ENCODE measurements at places on chromosomes 1 and 21.

- H3K4me3 ChIP-seq, result no peak overlapping the region
- DNase-seq, result no peak
- H3K27ac ChIP-seq, result no peak overlapping the region
- peaks cover 22% of the 10 kb centered on the region for H3K4me1 ChIP-seq
- no peaks in the 10 kb centered on the region for H3K27me3 ChIP-seq
These were observed 65.8 kb upstream of the ATF3 start for GRCh38 chr1:212542761-212543187.

- H3K36me3 ChIP-seq, result no peaks in the 10 kb centered on the region
- no peaks in the 10 kb centered on the region for H3K4me1 ChIP-seq
- H3K27me3 ChIP-seq, result no peaks in the 10 kb centered on the region
- H3K27ac ChIP-seq, result no peak overlapping the region
These were observed 143.4 kb downstream of the SYF2 start for GRCh38 chr1:25088946-25089345.

- no peak overlapping the region for H3K4me3 ChIP-seq
- no peaks in the 10 kb centered on the region for H3K27me3 ChIP-seq
- no peaks in the 10 kb centered on the region for H3K36me3 ChIP-seq
These were observed 262.5 kb downstream of the NPHP4 start for GRCh38 chr1:5729636-5730145.

DNA sequence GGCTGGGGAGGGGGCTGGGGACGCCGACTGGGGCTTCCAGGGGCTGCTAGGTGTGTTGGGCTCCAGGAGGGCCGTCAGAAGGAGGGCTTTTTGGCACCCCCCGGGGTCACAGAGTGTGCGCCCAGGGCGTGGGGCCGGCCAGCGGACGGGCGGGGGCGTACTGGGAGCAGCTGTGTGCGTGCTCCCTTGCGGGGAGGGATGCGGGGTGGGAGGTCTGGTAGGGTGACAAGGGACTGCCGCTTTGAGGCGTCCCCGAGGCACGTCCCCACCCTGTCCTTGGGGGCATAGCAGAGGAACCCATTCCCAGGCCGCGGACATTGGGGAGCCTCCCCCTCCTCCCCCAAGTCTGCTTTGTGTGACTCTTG, 1.1 kb downstream of the FOXO6 start:
- H3K27ac ChIP-seq, result no peak overlapping the region
- H3K4me3 ChIP-seq, result peak overlapping the region; percentile 68
- no peak for DNase-seq
- peaks cover 68% of the 10 kb centered on the region for H3K27me3 ChIP-seq

GRCh38 chr1:179025975-179026812, 500 bp downstream of the FAM20B start:
- H3K4me3 ChIP-seq, result peak overlapping the region; percentile 76
- H3K36me3 ChIP-seq, result no peaks in the 10 kb centered on the region
- no peaks in the 10 kb centered on the region for H3K27me3 ChIP-seq
- DNase-seq, result peak; percentile 81
- peak overlapping the region; percentile 92 for H3K27ac ChIP-seq

GRCh38 chr21:26966649-26967061, 233 bp downstream of the ADAMTS5 start:
- H3K27ac ChIP-seq, result no peak overlapping the region
- peak overlapping the region; percentile 72 for H3K4me3 ChIP-seq
- no peaks in the 10 kb centered on the region for H3K36me3 ChIP-seq
- peak; percentile 50 for DNase-seq
- H3K27me3 ChIP-seq, result peaks cover 65% of the 10 kb centered on the region
- peaks cover 6% of the 10 kb centered on the region for H3K4me1 ChIP-seq

DNA sequence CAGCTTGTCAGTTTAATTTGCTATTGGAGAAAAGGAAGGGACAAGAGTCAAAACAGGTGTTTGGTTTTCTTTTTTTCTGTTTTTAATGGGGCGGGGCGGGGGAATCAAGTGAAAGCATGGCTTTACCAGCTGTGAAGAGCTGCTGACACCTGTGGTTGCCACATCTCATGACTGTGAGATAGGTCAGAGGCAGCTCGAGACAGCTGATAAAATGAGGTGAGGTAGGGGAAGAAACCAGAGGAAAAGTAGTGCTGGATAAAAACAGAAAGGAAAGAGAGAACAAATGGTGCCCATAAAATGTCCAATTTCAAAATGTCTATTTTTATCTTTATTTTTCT, 272.3 kb downstream of the NEGR1 start:
- peak; percentile 9 for DNase-seq
- H3K36me3 ChIP-seq, result no peaks in the 10 kb centered on the region
- peaks cover 8% of the 10 kb centered on the region for H3K4me1 ChIP-seq
- no peaks in the 10 kb centered on the region for H3K27me3 ChIP-seq
- no peak overlapping the region for H3K27ac ChIP-seq

- no peak for DNase-seq
- peaks cover 10% of the 10 kb centered on the region for H3K4me1 ChIP-seq
- no peak overlapping the region for H3K4me3 ChIP-seq
- H3K36me3 ChIP-seq, result no peaks in the 10 kb centered on the region
- H3K27ac ChIP-seq, result no peak overlapping the region
These were observed 38.2 kb downstream of the CTNNBIP1 start for GRCh38 chr1:9871707-9872425.

DNA sequence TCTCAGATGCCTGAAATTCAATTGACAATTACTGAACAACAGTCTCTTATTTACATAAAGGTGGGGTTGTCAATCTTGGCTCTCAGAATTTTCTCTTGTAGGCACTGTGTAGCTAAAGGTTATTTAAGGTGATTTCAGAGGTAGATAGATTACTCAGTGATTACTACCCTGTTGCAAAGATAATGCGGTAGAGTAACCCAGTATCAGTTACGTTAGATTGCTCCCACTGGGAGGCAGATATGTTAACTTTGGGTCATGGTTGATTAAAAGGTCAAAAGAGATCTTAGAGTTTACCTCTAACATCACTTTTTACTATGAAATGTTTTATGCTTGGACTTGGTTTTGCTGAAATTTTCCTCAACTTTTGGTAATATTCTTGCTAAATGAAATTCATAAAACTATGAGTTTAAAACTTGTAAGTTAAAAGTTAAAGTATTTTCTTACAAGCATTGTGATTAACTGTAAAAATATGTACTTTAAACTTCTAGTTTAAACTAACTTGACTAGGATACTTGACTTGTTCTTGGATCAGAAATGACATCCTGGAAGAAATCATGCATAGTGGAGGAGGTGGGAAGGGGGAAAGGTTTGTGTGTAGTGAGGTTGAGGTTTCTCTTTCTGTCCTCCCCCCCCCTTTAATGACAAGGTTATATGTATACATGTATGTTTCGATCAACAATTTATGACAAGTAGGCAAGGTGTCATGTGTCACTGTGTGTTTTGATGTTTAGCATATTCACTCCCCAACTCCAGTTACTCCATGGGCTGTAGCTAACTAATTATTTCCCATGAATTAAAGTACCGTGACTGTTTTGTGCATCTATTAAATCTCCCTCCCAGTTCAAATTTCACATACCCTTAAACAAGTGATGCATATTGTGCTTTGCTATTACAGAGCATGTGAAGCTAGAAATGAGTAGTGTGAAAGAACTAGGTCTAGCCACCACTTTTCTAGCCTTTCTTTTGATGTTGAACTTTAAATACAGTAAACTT, 2.9 kb downstream of the LAMC1 start:
- peaks cover 39% of the 10 kb centered on the region for H3K4me1 ChIP-seq
- H3K4me3 ChIP-seq, result 0 out of 2 replicates have a peak overlapping the region, but pooled peaks have one; percentile 87
- peaks cover 13% of the 10 kb centered on the region for H3K27me3 ChIP-seq
- no peaks in the 10 kb centered on the region for H3K36me3 ChIP-seq
- no peak overlapping the region for H3K27ac ChIP-seq

GRCh38 chr1:155052439-155053395, 1.6 kb downstream of the ADAM15 start:
- peak overlapping the region; percentile 90 for H3K4me3 ChIP-seq
- no peaks in the 10 kb centered on the region for H3K36me3 ChIP-seq
- peaks cover 24% of the 10 kb centered on the region for H3K27me3 ChIP-seq
- H3K27ac ChIP-seq, result no peak overlapping the region
- H3K4me1 ChIP-seq, result peaks cover 18% of the 10 kb centered on the region
- DNase-seq, result peak; percentile 46

GRCh38 chr21:41671212-41671762, 95.6 kb downstream of the RIPK4 start:
- no peak overlapping the region for H3K27ac ChIP-seq
- no peak overlapping the region for H3K4me3 ChIP-seq
- no peaks in the 10 kb centered on the region for H3K36me3 ChIP-seq
- H3K27me3 ChIP-seq, result no peaks in the 10 kb centered on the region

DNA sequence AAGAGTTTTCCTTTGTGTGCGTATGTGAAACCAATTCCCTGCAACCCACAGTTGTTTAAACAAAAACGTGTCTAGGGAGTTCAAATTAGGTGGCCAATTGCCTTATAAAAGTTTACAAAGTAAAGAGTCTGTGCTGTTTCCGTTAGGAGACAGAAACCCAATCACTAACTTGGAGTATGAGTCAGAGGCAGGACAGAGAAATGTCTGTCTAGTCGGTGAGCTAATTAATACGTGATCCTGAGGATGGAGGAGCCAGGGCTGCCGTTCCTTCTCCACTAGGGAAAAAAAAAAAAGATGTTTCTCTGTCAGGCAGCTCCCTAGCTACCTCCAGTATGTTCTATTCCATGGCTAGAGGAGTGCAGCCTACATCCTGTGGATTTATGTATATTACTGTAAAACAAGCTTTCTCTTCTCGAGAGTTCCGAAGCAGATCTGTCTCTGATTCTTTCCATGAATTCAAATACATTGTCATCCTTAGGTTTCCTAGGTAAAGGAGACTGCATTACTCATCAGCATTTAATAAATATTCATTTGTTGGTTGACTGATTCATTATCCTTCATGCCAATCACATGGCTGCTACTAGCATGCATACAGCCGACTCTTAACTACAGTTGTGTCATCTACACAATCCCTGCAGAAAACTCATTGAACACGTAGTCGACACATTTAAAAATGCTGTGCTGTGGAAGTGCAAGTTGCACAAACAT, 430.6 kb downstream of the KIF26B start:
- no peaks in the 10 kb centered on the region for H3K27me3 ChIP-seq
- H3K4me1 ChIP-seq, result no peaks in the 10 kb centered on the region
- H3K4me3 ChIP-seq, result no peak overlapping the region
- H3K27ac ChIP-seq, result no peak overlapping the region
- no peak for DNase-seq

GRCh38 chr21:33080776-33081175, 10.8 kb downstream of the OLIG1 start:
- no peak overlapping the region for H3K27ac ChIP-seq
- peaks cover 15% of the 10 kb centered on the region for H3K4me1 ChIP-seq
- no peaks in the 10 kb centered on the region for H3K36me3 ChIP-seq
- peaks cover 14% of the 10 kb centered on the region for H3K27me3 ChIP-seq
- H3K4me3 ChIP-seq, result no peak overlapping the region
- no peak for DNase-seq

GRCh38 chr1:95308276-95309030, 74.4 kb downstream of the RWDD3 start:
- no peak for DNase-seq
- H3K36me3 ChIP-seq, result no peaks in the 10 kb centered on the region
- H3K4me3 ChIP-seq, result no peak overlapping the region
- H3K27me3 ChIP-seq, result no peaks in the 10 kb centered on the region

GRCh38 chr1:40036574-40036973, 4.0 kb upstream of the CAP1 start:
- H3K4me1 ChIP-seq, result peaks cover 10% of the 10 kb centered on the region
- no peak overlapping the region for H3K27ac ChIP-seq
- no peak for DNase-seq
- no peaks in the 10 kb centered on the region for H3K27me3 ChIP-seq
- no peaks in the 10 kb centered on the region for H3K36me3 ChIP-seq

GRCh38 chr1:45585110-45585426, 1.2 kb downstream of the NASP start:
- peak overlapping the region; percentile 96 for H3K27ac ChIP-seq
- DNase-seq, result no peak
- H3K4me1 ChIP-seq, result peaks cover 24% of the 10 kb centered on the region
- H3K4me3 ChIP-seq, result peak overlapping the region; percentile 89
- H3K36me3 ChIP-seq, result peaks cover 19% of the 10 kb centered on the region

GRCh38 chr1:192747301-192747700, 61.5 kb upstream of the RGS2 start:
- no peak overlapping the region for H3K27ac ChIP-seq
- H3K4me1 ChIP-seq, result no peaks in the 10 kb centered on the region
- no peak overlapping the region for H3K4me3 ChIP-seq
- no peak for DNase-seq
- no peaks in the 10 kb centered on the region for H3K36me3 ChIP-seq
- no peaks in the 10 kb centered on the region for H3K27me3 ChIP-seq

DNA sequence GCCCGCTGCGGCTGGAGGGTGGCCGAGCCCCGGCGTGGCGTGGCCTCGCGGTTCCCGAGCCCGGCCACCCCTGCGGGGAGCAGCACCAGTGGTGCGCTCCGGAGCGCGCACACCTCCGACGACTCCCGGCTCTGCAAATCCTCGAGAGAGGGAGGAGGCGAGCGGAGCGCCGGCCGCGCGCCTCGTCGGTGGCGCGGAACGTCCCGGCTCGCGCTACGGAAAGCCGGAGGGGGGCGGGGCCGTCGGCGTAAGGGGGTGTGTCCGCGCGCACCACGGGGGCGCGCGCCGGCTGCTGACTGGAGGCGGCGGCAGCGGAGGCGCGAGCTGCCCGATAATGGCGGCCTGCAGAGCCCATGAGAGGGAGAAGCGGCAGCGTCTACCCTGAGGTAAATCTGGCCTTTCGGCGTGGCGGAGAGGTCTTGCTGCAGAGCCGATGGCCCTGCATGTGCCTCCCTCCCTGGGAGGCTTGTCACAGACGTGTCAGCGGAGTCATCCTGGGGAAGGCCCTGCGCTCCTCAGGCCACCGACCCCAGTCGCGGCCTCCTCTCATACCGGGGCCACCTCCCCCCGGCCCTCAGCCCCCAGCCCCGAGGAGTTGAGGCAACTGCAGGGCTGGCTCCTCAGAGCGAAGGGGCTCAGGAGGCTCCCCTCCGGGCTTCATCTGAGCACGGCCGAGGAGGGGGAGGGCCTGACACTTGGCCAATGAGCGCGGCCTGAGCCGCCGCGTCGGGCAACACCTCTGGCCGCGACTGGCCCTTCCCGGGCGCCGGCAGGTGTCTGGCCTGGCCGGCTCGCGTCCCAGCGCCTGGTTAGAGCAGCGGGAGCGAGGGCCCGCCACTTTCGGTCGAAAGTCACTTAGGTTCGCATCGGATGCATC, at the start of gene PDIK1L:
PDIK1L (plus strand) TSS at position 295 of the 877 bp plus-strand sequence. CDS start 2,485 bp downstream, outside the sequence.
- H3K27ac ChIP-seq, result peak within 1 kb of the TSS; percentile 97
- H3K27me3 ChIP-seq, result peaks cover 16% of the 10 kb centered on the region
- H3K4me1 ChIP-seq, result peaks cover 17% of the 10 kb centered on the region

DNA sequence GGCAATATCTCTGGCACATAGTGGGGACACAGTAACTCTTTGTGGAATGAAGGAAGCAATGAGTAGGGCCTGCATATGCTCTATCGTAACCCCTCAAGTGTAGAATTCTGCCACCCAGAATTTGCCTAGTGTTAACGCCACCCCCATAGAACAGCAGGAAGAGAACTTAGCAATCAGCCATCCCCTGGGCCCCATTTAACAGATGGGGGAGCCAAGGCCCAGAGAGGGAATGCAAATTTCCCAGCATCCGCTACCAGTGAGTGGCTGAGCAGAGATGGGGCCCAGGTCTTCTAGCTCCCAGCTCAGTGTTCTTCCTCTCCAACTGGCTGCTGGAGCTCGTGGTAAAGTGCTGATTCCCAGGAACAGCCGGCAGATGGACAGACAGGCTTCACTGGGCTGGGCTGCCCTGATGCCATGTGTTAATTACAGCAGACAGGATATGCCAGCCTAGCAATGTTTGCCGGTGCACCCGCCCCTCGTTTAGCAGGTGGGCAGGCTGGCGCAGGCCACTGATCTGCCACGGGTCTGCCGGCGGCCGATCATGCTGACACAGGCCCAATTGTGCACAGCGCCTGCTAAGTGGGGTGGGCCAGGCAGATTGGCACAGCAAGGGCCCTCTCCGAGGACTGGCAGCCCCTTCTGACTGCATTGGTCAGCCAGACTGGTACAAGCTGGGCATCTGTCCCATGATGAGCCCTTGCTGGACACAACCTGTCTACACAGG, 171.9 kb downstream of the IGSF21 start:
- H3K27me3 ChIP-seq, result no peaks in the 10 kb centered on the region
- no peak overlapping the region for H3K27ac ChIP-seq
- H3K4me1 ChIP-seq, result peaks cover 40% of the 10 kb centered on the region
- DNase-seq, result no peak
- no peak overlapping the region for H3K4me3 ChIP-seq
- no peaks in the 10 kb centered on the region for H3K36me3 ChIP-seq

Data from GM23338 (cell line).